ENCODE measurements at places on chromosomes 13 and 19.

DNA sequence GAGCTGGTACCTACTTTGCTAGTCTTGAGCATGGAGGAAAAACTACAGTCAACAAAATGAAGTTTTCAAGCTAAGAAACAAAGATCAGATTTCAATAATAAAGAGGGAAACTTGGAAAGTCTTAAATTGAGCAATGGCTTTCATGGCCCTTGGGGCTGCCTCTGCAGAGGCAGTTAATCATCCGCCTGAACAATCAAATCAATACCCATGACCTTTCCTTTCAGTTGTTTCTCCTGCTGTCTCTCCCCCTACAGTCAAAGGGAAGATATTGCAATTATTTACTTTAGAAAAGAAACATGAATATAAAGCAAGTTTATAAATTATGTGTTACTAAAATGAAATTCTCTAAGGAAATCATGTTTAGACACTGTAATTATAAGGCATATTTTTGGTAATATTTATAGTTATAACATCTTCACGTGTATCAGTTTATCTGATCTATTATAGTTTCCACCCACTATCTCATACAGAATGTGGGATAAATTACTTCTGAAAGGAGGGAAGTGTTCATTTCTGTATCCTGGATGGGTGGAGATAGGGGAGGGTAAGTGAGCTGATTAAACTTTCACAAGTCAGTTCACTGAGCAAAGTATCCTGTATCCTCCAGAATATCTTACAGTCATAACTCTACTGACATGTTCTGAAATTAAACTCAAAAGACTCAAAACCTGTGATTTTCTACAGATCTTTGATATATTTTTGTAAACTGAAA, 72.4 kb upstream of the TSC22D1 start:
- no peak for DNase-seq

GRCh38 chr19:41434450-41434849, 5.3 kb downstream of the DMAC2 start:
- DNase-seq, result no peak

GRCh38 chr19:11187441-11187840, 9.9 kb downstream of the KANK2 start:
- DNase-seq, result no peak

DNA sequence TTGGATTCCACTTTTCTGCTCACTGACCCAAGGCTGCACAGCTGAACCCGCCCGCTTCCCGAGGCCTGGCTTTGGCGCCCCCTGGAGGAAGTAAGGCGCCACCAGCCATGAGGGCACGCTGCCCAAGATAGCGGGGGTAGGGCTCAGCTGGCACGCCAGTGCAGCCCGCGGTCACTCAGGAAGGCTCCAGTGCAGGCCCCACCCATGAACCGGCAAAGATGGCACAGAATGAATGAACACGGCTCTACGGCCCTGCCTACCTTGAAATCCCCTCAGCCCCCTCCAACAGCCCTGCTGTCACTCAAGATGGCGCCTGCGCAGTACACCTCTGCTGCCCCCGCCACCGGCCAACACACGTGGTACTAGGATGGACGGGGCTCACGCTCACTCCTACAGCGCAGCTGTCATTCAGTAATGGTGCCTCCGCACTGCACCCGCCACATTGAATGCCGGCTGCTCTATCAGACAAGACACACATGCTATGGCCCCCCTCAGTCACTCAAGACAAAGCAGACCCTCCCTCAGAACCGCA, 3.0 kb downstream of the PEG3 start:
- peak; percentile 32 for DNase-seq
